Cortex of kidney (tissue), 1 donor: ENCODE measurements at places on chromosomes 5 and 9.

DNA sequence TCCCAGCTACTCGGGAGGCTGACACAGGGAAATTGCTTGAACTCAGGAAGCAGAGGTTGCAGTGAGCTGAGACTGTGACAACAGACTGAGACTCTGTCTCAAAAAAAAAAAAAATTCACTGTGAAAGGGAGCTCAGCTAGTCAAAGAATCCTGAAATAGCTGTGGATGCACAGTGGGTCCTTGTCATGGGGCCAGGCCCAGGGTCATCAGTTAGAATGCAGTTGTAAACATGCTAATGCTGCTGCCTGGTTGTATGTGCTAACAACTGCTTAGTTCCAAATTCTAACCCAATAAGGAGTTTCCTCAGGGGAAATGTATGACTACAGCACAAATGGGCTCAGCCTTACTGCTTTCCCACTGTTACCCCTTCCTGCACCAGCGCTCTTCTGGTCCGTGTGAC lies 84.0 kb downstream of the PALM2AKAP2 start:
- no peak for DNase-seq

GRCh38 chr9:115165233-115165632 lies 47.3 kb upstream of the TNC start:
- no peak for DNase-seq

- no peak for DNase-seq
Observed at GRCh38 chr5:176652136-176652535, 4.9 kb downstream of the TSPAN17 start.

DNA sequence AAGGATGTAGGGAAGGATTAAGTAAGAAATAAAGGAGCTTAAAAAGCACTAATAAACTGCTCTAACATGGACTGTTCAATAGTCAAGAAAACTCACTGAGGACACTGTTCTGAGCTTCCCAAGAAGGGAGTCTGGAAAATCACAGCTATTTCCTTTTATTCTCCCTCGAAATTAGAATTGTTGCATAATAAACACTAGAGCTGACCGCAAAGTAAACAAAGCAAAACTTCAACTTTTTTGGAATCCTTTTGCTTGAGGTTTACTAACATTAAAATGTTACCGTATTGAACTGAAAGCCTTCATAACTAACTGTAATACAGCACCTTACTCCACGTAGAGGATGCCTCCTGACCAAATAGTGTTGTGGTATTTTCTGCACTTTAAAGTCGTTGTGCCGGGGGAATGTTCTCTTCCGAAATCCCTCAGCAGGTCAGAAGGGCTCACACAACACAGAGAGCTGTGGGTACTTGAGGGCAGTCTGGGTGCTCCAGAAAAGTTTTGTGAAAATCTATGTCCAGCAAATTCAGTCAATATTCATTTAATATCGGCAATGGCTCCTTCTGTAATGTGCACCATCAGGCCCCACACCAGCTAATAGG lies 59.2 kb downstream of the TTLL11 start:
- DNase-seq: no peak

- no peak for DNase-seq
Observed at GRCh38 chr5:145835848-145836239, 702 bp upstream of the PRELID2 start.

GRCh38 chr9:76738402-76738801 lies 25.8 kb upstream of the PCA3 start:
- DNase-seq: no peak

GRCh38 chr5:172707285-172708182 lies 63.5 kb downstream of the DUSP1 start:
- DNase-seq: no peak

GRCh38 chr9:82783045-82783444 lies 279.9 kb downstream of the RASEF start:
- DNase-seq: no peak

DNA sequence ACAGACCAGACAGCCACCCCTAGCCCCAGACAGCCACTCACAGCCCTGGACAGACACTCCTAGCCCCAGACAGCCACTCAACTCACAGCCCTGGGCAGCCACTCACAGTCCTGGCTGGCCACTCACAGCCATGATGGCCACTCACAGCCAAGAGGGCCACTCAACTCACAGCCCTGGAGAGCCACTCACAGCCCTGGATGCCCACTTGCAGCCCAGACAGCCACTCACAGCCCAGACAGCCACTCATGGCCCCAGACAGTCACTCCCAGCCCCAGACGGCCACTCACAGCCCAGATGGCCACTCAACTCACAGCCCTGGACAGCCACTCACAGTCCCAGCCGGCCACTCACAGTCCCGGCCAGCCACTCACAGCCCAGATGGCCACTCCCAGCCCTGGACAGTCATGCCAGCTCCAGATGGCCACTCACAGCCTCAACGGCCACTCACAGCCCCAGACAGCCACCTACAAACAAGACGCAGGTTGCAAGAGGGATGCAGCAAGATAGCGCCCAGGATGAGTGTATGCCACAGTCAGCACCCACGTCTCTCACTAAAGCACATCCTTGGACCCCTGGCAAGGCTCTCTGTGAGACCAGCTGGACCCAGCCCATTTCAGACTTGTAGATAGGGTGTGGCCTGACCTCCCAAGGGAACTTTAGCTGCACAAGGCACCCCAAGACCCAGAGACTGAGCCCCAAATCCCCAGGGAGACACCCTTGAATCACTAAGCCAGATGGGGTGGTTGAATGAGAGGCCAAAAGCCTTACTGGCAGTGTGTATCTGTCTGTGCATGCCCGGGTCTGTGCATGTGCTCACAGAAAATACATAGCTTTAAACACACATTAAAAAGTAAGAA lies 22.4 kb downstream of the ZDHHC11B start:
- DNase-seq: no peak

GRCh38 chr9:82115900-82116299 lies 127.3 kb downstream of the SPATA31D1 start:
- no peak for DNase-seq

- DNase-seq: no peak
Observed at GRCh38 chr5:73977146-73977545, 351.1 kb downstream of the ARHGEF28 start.

GRCh38 chr5:157772127-157772526 lies 28.6 kb downstream of the LSM11 start:
- DNase-seq: no peak

DNA sequence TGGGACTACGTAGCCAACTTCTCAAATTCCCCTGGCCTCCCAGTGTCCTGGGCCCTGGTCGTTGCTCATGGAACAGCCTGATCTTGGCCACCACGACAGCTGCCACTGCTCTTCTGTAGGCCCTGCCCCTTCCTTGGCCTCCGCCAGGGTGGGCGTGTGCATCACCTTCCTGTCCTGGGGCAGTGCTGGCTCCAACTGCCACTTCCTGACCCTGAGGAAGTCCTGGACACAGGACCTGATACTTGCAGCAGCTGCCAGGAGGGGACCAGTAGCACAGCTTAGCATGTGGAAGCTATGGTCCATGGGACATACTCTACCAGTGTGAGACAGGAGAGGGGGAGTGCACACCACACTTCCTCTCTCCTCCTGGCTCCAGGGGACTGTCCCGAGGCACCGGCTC lies 145.2 kb downstream of the TENT4A start:
- DNase-seq: no peak

- DNase-seq: no peak
Observed at GRCh38 chr5:159944056-159944600, 27.8 kb downstream of the ADRA1B start.

GRCh38 chr5:59437176-59437575 lies 456.4 kb downstream of the PDE4D start:
- DNase-seq: no peak

DNA sequence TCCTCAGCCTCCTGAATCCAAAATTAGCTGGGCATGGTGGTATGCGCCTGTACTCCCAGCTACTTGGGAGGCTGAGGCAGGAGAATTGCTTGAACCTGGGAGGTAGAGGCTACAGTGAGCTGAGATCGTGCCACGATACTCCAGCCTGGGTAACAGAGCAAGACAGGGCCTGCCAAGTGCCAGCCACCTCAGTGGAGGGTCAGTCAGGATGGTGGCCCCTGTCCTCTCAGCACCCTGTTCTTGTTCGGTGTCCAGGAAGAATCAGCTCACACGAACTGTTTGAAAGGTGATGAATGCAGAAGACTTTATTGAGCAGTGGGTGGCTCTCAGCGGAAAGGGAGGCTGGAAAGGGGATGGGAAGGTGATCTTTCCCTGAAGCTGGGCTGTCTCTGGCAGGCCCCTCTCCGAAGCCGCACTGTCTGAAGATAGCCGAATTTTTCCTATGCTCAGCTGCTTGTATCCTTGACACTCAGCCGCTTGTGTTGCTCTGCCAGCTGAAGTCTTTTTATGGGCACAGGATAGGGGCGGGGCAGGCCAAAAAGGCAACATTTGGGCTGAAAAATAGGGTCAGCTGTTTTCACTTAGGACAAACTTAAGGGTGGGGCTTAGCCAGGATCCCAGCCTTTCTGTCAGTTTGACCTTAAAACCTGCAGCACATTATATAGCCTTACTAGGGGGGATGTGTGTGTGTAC lies 50.9 kb downstream of the UBE2R2 start:
- DNase-seq: no peak

GRCh38 chr5:161676103-161676502 lies 9.4 kb upstream of the GABRA6 start:
- DNase-seq: no peak

- DNase-seq: no peak
Observed at GRCh38 chr5:56692359-56693219, 122.8 kb upstream of the MAP3K1 start.

DNA sequence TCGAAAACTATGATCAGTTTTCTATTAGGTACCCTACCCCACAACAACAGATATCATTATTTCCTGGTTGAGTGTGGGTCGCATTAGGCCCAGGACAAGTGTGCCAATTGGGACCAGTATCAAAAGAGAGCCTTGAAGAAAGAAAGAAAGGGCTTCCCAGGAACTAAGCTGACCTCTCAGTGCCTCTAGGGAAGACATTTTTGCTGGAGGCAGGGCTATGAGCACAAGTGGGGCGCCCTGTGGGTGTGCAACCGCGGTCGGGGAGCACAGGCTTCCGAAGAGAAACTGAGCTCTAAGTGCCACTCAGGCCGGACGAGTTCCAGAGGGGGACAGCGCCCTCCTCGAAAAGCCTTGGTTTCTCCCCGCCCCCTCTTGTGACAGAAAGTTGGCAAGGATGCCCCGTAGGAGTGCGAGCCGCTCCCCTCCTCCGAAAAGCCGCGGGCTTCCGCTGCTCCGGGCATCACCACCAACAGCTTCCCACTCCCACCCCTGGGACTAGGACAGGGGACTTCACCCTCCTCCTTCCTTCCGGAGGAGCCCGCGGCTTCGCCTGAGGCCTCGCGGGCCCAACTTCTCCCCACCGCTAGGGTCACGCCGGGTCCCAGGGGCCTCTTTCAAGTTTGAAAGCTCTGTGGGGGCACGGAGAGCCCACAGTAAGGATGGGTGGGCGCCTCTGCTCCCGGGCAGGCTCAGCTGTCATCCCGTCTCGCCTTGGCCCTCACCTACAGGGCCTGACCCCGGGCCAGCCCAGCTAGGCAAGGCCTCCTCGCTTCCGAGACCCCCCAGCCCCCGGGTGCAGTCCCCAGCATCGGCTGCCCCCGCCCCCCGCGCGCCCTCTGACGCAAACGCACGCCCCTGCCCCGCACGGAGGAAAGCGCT lies 2.0 kb downstream of the NR2F1-AS1 start:
- no peak for DNase-seq

DNA sequence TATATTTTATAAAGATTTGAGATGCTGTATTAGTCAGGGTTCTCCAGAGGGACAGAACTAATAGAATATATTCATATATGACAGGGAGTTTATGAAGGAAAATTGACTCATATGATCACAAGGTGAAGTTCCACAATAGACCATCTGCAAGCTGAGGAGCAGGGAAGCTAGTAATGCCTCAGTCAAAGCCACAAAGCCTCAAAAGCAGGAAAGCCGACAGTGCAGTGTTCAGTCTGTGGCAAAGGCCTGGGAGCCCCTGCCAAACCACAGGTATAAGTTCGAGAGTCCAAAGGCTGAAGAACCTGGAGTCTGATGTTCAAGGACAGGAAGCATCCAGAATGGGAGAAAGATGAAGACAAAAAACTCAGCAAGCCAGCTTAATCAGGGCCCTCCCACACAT lies 382.2 kb downstream of the LRRC70 start:
- no peak for DNase-seq

- no peak for DNase-seq
Observed at GRCh38 chr5:135553688-135554462, 18.1 kb upstream of the NEUROG1 start.

- no peak for DNase-seq
Observed at GRCh38 chr5:124622851-124623250, 123.6 kb downstream of the ZNF608 start.

DNA sequence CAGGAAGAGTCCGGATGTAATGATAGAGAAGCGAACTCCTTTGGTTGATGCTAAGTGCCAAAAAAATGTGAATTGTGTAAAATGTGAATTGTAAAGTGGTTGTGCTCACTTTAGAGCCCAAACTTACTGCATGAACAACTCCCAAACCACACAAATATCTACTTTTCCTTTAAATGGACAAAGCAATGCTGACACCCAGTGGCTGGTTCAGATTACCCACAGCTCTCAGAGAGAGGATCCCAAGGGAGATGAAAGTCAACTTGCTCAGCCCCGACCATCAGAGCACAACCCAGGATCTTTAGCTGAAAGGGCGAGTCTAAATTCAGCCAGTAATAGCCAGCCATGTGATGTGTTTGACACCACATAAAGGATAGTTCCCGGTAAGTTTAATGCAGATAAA lies 133.7 kb downstream of the NMUR2 start:
- DNase-seq: no peak

DNA sequence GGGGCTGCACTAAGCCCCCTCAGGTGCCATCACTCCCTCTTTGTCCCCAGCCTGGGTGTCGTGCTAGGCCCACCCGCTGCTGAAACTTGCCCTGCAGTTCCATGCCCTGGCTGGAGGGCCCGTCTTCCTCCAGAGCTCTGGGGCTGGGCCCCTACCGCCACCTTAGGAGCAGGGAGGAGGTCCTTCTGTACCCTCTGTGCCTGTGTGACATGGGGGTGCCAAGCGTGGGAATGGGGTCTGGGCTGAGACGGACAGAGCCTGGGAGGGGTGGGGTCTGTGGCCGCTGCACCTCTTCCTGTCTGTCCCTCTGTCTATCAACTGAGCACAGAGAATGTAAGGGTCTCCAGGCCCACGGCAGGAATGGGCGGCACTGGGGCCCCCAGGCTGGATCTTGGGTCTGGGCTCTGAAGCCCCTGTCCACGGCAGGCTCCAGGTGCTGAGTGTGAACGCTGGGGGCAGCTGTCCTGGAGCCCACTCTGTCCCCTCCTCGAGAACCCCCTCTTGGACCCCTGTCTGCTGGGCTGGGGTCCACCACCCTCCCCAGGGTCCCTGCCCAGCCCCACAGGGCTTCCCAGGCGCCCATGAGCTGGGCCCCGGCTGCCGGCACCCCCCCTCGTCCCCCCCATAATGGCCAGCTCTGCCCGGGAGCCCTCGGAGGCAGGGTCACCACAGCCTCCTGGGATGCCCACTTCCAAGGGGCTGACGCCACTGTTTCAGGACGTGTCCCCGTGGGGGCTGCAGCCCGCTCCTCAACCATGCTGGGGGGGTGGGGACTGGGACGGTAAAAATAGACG lies 15.8 kb upstream of the NRARP start:
- no peak for DNase-seq

- no peak for DNase-seq
Observed at GRCh38 chr5:83149671-83150070, 72.3 kb downstream of the XRCC4 start.

GRCh38 chr9:82975176-82975575 lies 87.8 kb downstream of the RASEF start:
- no peak for DNase-seq

- DNase-seq: no peak
Observed at GRCh38 chr9:89623925-89624420, 19.2 kb downstream of the GADD45G start.

- DNase-seq: no peak
Observed at GRCh38 chr5:23001120-23001519, 148.0 kb upstream of the CDH12 start.
